ENCODE measurements at places on chromosomes 6 and 20. TPM values are rescaled to one million over a fixed set of nuclear protein-coding genes. Genes with fewer than 3 reads are reported as not detected.

MATN4 gene
- not detected for total RNA-seq

RPL7L1 gene
- 135 TPM for total RNA-seq

CD93 gene
- total RNA-seq = not detected

GUCA1A gene
- 0.58 TPM for total RNA-seq

FNDC11 gene
- 1.7 TPM for total RNA-seq

FAM120B gene
- 17.0 TPM for total RNA-seq
